ENCODE measurements at places on chromosomes 1 and 21. TPM values are rescaled to one million over a fixed set of nuclear protein-coding genes. Genes with fewer than 3 reads are reported as not detected.

DENND2D gene
- polyA plus RNA-seq: 19.5 TPM

MROH9 gene
- 1.1 TPM for polyA plus RNA-seq

ST6GALNAC5 gene
- polyA plus RNA-seq: 8.9 TPM

LCE1F gene
- not detected for polyA plus RNA-seq

GMEB1 gene
- polyA plus RNA-seq: 17.7 TPM

APOBEC4 gene
- 2.2 TPM for polyA plus RNA-seq

RPTN gene
- polyA plus RNA-seq: not detected

FMO4 gene
- polyA plus RNA-seq: 17.4 TPM

TENT5C gene
- polyA plus RNA-seq: 14.2 TPM

ADGRB2 gene
- polyA plus RNA-seq: 14.0 TPM

B3GALT5 gene
- polyA plus RNA-seq: 1.0 TPM

GBP7 gene
- polyA plus RNA-seq: 0.30 TPM

TRMT1L gene
- 20.7 TPM for polyA plus RNA-seq

MMP23B gene
- polyA plus RNA-seq: 55.6 TPM

OR14K1 gene
- polyA plus RNA-seq: not detected

CLCA2 gene
- polyA plus RNA-seq: 0.13 TPM

RUNX1 gene
- polyA plus RNA-seq: 12.4 TPM

CHD5 gene
- polyA plus RNA-seq: 0.12 TPM

All from left lung (tissue), 14 donors.